Fibroblast of pulmonary artery (primary cell): ENCODE measurements at places on chromosomes 13 and 19.

- DNase-seq, result no peak
These were observed 5.1 kb downstream of the HNRNPM start for GRCh38 chr19:8449830-8450229.

DNA sequence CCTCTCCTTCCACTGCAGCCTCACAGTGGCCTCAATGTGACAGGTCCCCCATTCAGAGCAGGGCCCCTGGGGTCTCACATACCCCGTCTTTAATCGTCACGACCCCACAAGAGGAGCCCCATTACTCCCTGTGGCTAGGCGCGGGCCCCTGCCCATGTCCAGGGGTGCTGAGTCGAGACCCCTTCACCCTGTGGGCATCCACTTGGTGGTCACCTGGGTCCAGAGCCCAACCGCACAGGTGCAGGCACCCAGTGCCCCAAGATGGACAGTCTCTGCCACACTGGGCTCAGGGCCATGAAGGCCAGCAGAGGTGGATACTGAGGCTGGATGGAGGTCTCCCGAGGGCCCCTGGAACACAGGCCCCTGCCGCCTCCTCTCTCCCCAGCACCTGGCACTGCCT lies 3.0 kb downstream of the TMEM259 start:
- DNase-seq, result no peak

DNA sequence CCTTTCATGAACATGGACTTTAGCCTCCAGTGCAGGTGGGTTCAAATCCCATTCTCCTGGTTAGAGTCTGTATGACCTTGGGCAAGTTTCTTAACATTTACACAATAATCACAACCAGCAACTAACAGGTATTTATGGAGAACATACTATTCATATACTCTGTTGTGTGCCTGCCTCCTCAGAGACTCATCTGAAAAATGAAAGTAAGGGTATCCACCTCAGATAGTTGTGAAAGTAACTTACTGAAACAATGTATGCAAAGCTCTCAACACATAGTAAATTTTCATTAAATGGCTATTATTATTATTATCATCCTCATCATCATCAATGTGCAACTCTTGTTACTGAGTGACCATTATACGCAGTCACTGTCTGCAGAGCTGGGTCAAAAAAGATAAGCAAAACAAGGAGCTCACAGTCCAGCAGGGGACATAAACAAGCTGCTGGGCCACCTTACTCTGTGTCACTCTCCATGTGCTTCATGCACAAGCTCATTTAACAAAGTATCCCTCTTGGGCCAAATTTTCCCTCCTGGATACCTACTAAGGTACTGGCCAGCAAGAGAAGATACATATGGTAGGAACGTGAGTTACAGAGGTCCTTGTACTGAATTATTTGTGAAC lies 70.9 kb upstream of the FNDC3A start:
- no peak for DNase-seq

- no peak for DNase-seq
These were observed 23.2 kb downstream of the CABP5 start for GRCh38 chr19:48020686-48021085.

- peak; percentile 28 for DNase-seq
These were observed 29.6 kb upstream of the CALM3 start for GRCh38 chr19:46571495-46571894.

- no peak for DNase-seq
These were observed 390.5 kb downstream of the FGF9 start for GRCh38 chr13:22061371-22061805.

DNA sequence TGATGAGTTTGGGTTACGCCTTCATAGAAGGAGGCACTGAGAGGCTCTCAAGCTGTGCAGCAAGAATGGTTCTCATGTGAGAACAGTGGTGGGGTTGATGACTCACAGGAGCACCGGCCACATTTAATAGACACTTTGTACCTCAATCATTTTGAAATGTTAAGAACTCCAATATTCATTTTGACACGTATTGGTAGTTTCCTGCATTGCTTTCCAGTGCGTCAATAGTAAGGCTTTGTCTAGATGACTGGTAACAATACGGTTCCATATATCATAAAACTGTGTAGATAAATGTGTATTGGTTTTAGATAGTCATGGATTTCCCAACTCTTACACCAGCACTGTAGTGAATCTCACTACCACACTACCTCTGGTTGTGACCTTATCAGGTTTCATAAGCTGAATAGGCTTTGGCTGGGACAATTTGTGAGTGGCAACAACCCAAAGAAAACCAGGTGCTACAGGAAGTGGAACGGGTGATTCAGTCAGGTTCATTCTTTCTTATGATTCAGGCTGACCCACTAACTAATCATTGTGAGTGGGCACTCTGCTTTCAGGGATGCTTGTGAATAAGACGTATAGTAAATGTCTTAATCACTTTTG lies 362.6 kb downstream of the KLF5 start:
- DNase-seq, result peak; percentile 33

DNA sequence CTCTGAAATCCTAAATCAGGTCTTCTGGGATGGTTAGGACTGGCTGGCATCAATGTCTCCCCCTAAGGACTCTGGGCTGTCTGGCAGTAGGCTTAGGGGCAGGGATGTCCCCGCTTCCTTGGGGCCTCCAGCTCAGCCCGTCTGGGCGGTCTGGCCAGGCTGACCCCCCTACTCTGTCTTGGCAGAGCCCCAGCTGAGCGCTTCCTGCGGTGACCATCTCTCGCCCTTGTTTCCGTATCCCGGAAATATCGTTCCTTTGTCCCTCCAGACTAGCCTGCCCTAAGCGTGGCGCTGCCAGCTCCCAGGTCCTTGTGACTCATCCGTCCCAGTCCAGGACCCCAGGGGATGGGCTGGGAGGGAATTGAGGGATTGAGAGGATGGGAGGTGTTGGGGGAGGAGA lies 11.3 kb downstream of the GTPBP3 start:
- DNase-seq, result peak; percentile 81

DNA sequence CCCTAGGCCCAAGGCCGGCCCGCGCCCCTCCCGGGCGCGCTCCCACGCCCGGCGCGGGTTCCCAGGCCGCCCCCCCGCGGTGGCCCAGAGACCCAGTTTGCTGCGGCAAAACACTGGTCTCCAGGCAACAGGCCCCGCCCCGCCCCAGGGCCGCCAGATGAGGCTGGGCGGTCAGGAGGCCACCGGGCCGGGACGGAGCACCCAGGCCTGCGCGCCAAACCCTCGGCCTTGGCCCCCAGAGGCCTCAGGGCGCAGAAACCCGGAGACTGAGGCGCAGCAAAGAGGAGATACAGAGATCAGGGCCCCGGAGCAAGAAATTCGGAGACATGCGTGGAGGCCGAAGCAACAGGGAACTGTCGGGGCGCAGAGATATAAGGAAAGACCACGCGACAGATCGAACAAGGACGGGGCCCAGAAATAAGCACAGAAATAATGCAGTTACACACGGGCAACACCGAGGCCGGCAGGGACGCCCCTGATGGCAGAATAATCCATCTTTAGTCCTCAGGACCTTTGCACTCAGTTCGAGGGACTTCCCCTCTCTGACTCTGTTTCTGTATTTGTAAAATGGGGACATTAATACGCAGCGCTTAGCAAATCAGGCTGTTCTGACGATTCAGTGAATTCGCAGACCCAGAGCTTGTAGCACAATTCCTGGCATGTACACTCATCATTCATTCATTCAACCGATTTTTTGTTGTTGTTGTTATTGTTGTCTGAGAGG lies 20.8 kb upstream of the ERCC1 start:
- peak; percentile 88 for DNase-seq

DNA sequence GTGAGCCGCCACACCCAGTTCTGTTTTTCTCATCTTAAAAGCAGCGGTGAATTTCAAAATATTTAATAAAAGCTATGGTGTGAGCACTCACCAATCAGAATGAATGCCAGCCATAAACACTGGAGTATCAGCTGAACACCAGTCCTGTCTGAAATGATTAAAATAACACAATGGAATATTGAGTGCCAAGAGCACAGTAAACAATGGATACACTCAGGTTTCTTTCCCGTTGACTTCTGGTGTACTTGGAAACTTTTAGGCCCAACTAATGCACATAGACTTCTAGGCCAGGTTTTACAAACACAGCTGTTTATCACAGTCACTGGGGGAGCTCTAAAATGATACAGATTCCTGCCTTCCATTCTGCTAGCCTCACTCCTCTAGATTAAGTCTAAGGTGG lies 68.3 kb downstream of the SLC6A16 start:
- peak; percentile 3 for DNase-seq
